ENCODE measurements at places on chromosomes 3 and 15.

GRCh38 chr3:56005196-56005805 lies 463.0 kb downstream of the ERC2 start:
- no peak for DNase-seq

DNA sequence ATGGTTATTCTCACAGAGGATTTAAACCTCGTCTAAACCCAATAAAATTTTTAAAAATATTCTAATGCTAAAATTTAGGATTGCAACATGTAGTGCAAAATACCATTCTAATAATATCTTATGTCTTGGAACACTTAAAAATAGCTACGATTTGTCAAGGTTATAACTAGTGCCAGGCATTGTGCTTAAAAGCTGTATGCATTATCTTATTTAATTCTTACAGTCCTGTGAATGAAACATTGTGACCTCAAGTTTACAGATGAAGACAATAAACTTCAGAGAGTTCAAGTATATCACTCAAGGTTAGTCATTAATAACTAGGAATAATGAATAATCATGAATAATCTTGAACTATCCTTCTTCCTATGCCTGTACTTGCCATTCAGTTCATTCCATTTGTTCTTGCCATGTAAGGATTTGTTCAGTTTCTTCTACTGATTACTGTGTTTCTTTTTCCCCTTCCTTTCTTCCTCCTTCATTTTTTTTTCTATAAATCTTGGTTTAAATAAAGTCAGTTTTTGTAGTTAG lies 897.6 kb upstream of the NR2F2 start:
- no peak for DNase-seq

DNA sequence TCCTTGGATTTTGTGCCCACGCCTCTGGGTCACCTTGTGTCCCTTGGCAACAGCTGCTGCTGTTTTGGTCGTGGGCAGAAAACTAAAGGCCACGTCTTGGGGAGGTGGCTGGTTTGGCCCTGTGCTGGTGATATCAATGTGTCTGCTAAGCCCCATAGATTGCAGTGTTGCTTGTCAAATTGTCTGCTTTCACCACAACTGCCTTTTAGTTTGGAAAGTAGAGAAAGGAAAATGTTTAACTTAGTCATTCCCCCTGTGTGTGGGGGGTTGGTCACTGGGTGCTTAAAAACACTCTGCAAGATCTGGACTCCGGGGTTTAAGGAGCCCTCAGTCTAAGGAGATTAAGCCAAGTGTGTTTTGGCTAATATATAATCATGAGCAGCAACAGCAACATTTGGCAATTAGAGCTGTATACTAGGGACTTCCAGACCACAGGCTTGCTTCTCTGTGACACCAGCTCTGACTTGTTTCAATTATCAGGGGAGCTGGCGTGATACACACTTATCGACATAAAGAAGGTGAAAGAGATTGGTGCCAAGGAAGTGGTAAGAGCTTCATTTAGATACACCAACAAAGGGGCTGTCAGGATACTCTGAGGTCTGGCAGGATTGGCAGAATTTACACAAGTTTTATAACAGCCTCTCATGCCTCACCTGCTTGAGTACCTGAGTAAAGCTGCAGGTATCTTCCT lies 3.5 kb downstream of the SMAD3 start:
- DNase-seq = no peak

GRCh38 chr3:9384141-9384828 lies 13.1 kb upstream of the SETD5 start:
- DNase-seq = no peak

- peak; percentile 31 for DNase-seq
Observed at GRCh38 chr3:196169836-196170240, 41.4 kb downstream of the ZDHHC19 start.

DNA sequence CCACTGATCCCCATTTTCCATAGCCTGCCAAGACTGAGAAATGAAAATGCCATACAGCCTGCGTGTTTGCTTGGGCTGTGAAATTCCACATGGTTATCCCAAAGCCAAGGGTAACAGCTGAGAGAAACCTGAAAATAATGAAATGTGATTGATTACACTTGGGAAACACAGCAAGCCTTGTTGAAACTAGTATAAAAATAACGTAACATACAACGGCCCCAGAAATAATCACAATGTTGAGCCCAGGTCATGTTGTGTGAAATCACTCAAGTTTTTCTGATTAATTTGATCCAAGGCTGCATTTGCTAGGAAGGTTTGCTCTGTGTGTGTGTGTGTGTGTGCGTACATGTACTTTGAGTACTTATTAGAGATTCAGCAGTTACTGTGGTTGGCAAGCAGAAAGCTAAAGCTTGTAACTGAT lies 269.0 kb downstream of the OXSM start:
- DNase-seq = no peak
